AG04450 (cell line): ENCODE measurements at places on chromosomes 1 and 21. TPM values are rescaled to one million over a fixed set of nuclear protein-coding genes. Genes with fewer than 3 reads are reported as not detected.

GRCh38 chr1:244306544-244306943 lies 145.2 kb downstream of the ADSS2 start:
- DNase-seq, result no peak

SAMD13 gene
- 0.99 and 1.0 TPM in 2 replicates for polyA plus RNA-seq

GJA8 gene
- polyA plus RNA-seq, result not detected in 2 replicates

CD160 gene
- polyA plus RNA-seq, result 0.05 and 0.06 TPM in 2 replicates

GRCh38 chr1:222233444-222234158 lies 314.3 kb downstream of the HHIPL2 start:
- DNase-seq, result no peak

DNA sequence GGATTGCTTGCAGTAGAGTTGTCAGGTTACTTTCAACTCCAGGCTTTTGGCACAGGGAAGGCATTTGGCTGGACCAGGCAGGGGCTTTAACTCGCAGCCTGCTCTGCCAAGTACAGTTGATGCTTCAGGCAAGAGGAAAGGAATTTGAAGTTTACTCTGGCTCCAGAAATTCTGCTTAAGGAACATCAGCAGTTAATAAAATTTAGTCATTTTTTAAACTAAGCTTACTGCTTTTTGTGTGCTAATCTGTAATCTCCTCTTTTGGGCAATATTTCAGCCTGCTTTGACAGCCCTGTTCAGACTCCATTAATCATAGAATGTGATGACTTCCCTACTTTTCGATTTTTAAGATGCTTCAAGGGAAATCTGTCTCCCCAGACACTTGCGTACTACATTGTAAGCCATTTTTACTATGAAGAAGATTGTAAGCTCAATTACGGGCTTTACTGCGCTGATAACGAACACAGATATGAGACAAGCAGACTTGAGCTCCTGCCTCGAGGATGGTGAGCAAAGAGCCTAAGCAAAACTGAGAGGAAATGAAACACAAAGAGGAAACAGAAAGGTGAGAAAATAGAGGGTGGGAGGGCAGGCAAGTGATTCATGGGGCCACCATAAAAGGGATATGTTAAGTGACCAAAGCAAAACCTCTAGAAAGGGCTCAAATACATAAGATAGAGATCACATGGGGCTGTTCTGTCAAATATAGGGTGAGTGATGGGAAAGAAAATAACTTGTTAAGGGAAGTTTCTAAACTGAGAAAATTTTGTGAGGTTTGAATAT lies 76.6 kb upstream of the VAV3 start:
- DNase-seq, result no peak

DNA sequence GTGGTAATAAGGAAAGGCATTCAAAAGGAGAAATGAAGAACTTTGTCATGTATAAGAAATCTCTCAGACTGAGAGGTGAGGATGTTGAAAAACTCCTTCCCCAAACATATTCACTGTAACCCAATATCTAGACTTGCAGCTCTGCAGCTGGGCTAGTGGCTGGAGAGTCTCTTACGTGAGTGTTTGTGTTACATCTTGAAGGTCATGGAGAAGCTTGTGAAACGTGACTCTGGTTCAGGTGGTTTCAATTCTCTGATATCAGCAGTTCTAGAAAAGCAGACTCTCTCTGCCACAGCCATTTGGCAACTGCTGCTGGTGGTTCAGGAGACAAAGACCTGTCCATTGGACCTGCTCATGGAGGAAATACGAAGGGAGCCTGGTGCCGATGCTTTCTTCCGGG lies 55.0 kb upstream of the EPHA8 start:
- peak; percentile 16 for DNase-seq

DNA sequence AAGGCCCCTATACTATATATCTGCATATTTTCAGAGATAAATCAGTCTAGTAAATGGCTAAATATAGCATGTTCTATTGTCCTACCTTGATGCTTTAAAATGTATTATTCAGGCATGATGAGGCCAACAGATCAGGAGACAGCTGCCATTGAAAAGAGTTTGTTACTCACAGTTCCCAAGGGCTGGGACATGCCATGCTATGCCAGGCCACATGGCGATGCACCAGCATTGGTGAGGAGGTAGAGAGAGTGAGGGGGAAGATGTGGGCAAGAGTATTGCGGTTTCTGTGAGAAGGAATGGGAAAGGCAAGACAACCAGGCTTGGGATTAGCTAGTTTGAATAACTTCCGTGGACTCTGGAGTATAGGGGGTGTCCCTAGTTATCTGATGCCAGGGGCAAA lies 316.5 kb downstream of the DISC1 start:
- no peak for DNase-seq

DHX9 gene
- 159 and 191 TPM in 2 replicates for polyA plus RNA-seq

- DNase-seq, result no peak
These were observed 39.6 kb upstream of the VN1R5 start for GRCh38 chr1:247216261-247216660.

- no peak for DNase-seq
These were observed 80.5 kb upstream of the VAMP3 start for GRCh38 chr1:7690496-7691182.

KTI12 gene
- polyA plus RNA-seq, result 9.8 and 10.5 TPM in 2 replicates

DNA sequence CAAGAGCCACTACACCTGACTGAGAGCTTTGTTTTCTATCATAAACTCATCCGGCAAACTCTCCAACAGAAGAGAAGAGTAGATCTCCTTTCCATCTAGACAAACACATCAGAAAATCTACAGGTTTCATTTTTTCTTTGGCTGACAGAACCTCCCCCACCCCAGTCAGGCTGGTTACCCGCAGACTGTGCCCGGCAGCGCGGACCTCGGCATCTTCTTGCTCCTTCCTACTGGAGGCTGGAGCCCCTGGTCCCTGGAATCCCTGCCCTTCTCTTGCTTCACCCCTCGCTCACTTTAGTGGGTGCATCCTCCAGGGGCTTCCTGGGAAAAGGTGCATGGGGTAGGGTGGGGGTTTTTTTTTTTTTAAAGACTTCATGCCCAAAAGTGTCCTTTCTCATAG lies 23.0 kb downstream of the NCMAP start:
- DNase-seq, result no peak

GRCh38 chr1:106749491-106749890 lies 307.0 kb upstream of the PRMT6 start:
- no peak for DNase-seq

DNA sequence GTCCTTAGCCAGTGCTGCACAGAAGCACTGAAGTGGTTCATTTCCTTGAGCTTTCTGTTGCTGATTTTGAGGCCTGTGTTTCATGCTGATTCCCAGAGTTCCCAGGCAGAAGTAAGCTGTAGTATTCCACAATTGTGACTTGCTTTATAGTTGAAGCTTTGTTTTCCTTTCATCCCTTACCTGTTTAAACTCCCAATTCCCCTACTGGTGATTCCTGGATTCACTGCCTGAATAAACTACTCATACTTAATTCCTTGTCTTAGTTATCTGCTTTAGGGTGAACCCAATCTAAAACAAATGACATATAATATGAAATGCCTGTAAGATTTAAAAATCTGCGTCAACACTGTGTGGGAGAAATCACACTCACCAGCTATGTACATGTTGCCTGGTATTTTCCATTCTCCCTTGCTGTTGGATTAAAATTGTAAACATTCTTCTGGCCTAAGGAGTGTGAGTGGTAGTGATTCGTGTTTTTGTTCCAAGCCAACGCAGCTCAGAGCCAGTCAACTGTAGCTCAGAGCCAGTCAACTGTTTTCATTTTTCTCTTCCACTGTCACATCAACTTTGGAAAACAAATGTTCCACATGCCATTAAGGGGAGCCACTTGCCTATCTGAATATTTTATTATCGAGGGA lies 879.4 kb downstream of the MRPL39 start:
- peak; percentile 23 for DNase-seq

DNA sequence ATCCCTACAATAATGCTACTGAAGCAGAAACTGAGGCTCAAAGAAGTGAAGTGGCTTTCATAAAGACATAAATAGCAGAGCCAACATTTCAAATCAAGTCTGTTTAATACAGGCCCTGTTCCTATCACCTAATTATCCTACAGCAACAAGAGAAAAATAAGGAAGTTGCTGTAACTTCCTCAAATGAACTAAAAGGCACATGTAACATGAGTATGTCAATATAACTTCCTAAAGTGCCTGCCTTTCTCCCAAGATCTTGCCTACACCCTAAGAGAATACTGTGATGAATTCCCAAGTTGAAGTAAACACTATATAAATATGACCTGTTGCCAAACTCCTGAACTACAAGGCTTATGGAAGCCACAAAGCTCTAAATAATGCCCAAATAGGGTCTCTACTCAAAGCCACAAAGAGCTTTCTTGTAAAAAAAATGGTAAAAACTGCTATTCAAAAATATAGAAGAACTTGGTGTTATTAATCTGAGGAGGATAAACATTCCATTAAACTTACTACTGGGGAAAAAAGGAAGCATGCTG lies 8.6 kb downstream of the BEND5 start:
- DNase-seq, result no peak

ATP6V1G3 gene
- polyA plus RNA-seq, result not detected in 2 replicates

- no peak for DNase-seq
These were observed 221.4 kb downstream of the HLX start for GRCh38 chr1:221100611-221101010.

- DNase-seq, result no peak
These were observed 32.1 kb downstream of the OVAAL start for GRCh38 chr1:180590889-180591288.

GRCh38 chr1:47894410-47895278 lies 102.5 kb downstream of the TRABD2B start:
- no peak for DNase-seq

GRCh38 chr1:83632906-83633305 lies 366.0 kb downstream of the TTLL7 start:
- no peak for DNase-seq
